ENCODE measurements at places on chromosomes 11 and 22.

GRCh38 chr11:73203322-73203721 lies 14.8 kb upstream of the P2RY2 start:
- DNase-seq: peak; percentile 13

DNA sequence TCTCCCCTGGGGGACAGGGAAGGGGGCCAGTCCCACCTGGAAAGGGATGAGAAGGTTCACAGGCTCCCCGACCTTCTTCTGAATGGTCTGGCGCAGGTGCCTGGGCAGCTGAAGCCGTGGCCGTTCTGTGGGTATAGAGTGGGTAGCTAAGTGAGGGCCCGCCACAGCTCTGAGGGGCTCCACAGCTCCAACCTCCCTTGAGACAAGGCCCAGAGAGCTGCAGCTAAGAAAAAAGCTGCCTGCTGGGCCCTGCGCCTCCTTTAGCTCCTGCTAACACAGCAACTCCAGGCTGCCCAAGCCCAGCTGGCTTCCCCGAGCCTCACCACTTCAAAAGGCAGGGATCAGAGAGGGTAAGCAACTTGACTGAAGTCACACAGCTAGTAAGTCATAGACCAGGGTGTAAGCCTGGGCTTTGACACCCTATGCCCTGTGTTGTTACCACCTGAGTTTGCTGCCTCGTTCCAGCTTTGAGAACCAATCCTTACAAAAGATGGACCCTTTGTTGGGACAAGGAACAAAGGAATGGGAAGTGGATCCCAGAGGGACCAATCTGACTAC lies 18.5 kb downstream of the MYBPC3 start:
- no peak for DNase-seq

DNA sequence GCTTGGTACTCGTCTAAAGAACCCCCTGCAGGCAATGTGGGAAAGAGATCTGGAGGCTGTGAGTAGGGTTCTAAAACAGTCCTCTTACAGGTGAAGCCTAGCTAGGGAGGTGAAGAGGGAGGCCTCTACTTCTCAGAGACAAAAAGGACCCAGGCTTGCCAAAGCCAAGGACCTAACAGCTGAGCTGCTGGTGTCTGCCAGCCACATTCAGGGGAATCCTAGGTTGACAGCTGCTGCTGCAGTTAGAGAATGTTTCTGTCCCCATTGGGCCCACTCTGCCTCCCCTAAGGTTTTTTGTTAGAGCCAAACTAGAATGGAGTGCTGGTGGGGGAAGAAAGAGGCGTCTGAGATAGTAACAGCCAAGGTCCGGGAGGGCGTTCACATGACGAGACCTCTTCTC lies 26.6 kb upstream of the TLCD5 start:
- DNase-seq: no peak

DNA sequence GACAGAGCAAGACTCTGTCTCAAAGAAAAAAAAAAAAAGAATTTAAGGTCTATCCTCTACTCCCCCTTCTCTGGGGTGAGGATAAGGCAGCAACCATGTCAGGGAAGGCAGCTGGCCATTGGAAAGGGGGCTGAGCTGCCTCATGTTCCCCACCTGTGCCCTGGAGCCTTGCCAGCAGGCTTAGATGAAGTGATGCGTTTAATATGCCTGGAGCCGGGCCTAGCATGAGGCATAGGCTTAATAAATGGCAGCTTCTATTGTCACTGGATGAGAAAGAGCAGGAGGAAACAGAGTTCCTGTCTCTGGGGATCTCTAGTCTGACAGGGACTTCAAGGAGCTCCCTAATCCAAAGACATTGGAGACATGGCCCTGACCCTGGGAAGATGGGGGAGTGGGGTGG lies 3.2 kb upstream of the KCNE3 start:
- DNase-seq: no peak

- no peak for DNase-seq
Observed at GRCh38 chr11:43746670-43747069, 66.1 kb downstream of the HSD17B12 start.

DNA sequence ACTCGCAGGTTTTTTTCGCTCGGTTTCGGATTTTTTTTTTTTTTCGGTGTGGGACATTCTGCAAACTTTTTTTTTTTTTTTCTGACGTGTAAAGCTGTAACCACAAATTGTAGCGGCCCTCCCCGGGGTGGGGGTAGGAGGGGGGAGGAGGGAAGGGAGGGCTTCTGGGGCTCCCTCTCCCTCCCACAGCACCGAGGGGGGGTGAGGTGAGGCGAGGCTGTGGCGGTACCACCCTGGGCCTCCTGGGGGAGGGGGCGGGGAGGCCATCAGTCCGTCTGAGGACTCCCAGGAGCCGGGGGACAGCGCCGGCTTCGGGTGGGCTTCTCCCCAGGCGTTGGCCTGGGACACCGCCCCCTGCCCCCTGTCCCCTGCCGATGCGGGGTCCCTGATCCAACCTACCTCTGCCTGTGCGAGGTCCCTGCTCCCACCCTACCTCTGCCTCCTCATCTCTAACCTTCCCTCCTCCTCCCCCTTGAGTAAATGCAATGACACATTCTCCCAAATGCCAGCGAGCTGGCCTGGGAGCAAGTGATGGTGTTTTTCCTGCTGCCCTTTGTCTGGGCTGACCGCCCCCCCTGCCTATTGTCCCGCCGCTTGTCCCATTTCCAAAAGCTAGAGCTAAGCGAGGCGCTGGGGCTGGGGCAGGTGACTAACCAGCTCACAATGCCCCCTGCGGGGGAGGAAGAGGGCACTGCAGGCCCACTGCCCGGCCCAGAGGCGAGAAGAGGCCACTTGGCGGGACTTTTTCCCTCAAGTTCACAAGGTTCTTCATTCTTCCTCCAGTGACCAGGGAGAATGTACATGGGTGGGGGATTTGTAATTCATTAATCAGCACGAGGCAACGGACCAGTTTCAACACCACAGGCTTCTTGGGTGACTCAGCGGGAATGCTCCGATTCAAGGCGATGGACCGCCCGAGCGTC lies 511 bp upstream of the CLCF1 start:
- peak; percentile 91 for DNase-seq

Measured in activated effector memory CD4-positive, alpha-beta T cell treated with anti-CD3 and anti-CD28 coated beads, Interleukin-2, amount 50 U/mL, for 16 hours (primary cell).